ENCODE measurements at places on chromosomes 11 and 22.
A peak's percentile ranks its signal among the peaks of the same experiment; 100 is the strongest.

DNA sequence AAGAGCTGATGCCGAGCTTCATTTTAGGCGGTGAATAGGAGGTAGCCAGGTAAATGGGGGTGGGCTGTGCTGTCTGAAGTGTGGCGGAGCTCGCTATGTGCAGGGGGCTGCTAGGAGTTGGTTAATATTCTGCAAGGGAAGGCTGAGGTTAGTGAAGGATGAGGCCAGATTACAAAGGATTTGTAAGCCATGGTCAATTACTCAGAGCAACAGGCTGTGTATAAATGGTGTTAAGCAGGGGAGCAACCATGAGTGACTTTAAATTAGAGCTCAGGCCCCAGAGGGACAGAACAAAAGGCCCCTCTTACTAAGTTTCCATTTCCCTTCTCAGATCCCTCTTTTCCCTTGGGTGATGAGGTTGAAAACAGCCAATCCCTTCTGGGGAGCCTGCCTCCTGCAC, 7.3 kb upstream of the MCAM start:
- no peak for DNase-seq

DNA sequence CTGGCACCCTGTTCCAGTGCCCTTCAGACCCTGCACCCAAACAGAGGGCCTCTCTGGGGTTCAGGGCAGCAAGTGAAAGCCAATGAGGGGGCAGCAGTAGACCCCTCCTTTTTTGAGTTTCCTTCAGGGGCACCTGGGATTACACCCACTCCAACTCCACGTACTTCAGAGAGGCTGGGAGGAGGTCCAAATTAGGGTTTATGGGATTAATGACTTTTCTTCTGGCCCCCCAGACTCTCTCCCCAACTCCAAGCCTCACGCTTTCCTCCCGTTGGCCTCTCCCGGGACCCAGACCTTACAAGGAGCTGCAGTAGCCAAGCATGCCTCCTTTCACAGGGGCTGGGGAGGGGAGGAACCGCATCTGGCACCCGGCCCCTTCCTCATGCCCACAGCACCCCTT, 101.7 kb downstream of the NECTIN1 start:
- DNase-seq, result no peak

DNA sequence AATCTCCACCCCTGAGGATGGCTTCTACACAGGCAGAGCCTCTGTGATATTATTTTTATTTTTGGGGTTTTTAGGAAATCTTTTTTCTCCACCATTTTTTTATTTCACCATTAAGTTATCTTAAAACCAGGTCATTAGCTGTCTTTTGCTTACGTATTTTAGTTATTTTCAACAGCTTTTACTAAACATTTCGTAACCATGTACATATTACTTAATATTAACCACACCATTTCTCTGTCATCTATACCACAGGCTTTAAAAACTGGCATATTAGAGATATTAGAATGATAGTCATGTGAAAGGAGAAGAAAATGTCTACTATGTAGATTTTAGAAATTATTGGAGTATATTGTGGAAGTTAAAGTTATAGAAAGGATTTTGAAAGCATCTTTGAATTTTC, 37.4 kb downstream of the YAP1 start:
- no peak for DNase-seq

DNA sequence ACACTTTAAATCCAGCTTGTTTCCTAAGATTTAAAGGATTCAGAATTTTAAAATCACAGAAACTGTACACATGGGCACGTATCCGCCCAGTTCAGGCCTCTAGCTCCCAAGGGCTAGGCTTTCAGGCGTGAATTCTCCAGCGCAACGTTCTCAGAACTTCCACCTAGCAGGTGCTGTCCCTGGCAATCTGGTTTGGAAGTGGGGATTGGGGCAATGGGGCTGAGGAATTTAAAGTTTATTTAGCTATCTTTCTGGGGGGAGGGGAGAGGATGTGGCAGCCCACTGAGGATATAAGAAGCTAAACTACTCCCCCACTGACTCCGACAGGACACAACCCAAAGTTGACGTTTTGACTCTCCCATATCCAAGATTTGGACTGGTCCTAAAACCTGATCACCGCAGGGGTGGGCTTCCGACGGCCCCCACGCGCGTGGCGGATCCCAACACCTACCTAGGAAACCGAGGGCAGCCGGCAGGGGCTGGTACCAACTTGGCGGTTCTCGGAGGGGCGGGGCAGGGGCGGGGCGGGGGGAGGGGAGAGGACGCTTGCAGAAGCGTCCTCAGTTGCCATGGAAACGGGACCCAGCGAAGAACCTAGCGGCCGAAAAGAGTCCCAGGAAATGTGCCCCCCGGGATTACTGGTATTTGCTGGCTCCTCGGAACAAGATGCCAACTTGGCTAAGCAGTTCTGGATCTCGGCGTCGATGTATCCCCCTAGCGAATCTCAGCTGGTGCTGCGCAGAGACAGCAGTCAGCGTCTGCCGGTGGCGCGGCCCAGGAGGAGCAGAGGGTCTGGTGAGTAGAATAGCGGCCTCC, at the start of gene HOATZ:
Gene HOATZ (plus strand): TSS at position 563 of the 816 bp plus-strand sequence. CDS start 7 bp downstream, at position 570.
- DNase-seq, result no peak

GRCh38 chr22:50076646-50077535, 8.3 kb downstream of the MLC1 start:
- no peak for DNase-seq

- peak; percentile 48 for DNase-seq
Observed at GRCh38 chr11:35144136-35144741, 5.3 kb downstream of the CD44 start.

DNA sequence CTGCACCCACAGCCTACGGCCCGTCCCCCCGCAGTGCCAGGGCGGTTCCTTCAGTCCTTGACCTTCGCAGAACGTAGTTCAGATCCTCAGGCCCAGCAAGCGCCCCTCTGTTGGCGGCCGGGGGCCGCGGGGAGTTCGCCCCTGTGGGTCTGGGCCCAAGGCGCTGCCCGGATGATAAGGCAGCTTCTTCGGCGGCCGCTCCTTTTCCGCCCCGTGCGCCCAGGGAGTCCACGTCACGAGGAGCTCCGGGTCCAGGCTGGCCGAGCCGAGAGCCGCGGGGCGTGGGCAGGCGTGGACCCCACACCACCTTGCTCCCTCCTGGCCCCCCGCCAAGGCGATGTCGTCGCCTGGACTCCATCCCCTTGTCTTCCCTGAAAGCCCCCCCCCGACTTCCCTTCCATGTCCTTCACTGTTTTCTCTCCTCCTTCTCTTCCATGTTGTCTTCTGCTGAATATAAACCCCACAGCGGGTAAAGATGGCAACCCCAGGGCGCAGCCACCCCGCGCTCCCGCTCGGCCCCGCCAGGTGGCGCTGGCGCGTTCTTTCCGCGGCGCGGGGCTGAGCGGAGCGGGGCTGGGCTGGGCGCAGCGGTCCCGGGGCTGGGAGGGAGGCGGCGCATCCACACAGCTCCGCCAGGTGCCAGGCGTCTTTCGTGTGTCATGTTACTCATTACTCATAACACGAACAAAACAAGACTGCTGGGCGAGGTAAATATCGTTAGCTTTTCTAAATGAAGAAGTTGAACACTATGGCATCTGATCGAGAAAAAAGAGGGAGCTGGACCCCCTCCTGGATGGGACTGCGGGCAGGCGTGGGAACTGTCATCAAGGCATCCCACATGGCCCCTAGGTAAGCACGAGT, 321.0 kb downstream of the NTM start:
- DNase-seq, result peak; percentile 11

- no peak for DNase-seq
Observed at GRCh38 chr11:120305286-120305685, 19.8 kb upstream of the TLCD5 start.

DNA sequence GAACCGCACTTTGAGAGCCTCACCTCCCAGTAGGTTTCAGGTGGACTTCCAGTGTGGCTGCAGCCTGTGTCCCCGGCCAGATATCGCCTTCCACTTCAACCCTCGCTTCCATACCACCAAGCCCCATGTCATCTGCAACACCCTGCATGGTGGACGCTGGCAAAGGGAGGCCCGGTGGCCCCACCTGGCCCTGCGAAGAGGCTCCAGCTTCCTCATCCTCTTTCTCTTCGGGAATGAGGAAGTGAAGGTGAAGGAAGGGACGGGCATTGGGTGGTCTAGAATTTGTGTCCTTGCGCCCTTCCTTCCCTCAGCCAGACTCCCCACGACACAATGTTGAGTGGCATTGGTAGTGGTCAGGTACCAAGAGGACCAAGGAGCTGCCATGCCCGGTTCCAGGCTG, 2.9 kb downstream of the LGALS12 start:
- no peak for DNase-seq

GRCh38 chr11:10441652-10442503, 13.2 kb upstream of the AMPD3 start:
- DNase-seq, result no peak

- DNase-seq, result no peak
Observed at GRCh38 chr11:37496201-37496600, 898.2 kb upstream of the RAG2 start.

- DNase-seq, result no peak
Observed at GRCh38 chr11:102521121-102521520, 9.4 kb downstream of the MMP7 start.

GRCh38 chr11:4830346-4830745, 9.2 kb downstream of the OR51F2 start:
- DNase-seq, result no peak

DNA sequence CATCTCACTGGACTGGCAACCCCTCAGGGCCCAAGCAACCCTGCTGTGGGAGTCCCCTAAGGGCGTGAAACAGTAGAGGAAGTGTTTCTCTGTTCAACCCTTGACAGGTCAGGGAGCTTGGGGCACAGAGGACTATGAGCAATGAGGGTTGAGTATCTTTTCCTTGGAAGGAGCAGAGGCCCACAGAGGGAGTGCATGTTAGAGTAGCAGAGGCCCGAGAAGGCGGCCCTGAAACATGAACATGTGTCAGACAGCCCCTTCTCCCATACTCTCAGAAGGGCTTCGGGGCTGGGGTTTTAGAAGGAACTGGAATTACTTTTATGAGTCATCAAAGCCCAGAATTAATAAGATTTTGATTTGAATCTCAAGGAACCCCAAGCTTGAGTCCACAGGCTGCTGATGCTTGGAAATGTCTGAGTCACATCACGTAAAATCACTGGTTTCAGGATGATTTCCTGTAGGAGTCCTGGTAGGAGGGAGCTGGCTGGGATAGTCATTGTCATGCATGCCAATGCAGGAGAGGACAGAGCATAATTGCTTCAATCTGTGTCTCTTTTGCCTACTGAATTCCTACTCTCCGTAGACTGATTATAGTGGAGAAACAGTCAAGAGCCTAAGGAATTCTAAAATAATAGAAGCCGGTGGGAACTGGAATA, 22.6 kb downstream of the C11orf71 start:
- no peak for DNase-seq

DNA sequence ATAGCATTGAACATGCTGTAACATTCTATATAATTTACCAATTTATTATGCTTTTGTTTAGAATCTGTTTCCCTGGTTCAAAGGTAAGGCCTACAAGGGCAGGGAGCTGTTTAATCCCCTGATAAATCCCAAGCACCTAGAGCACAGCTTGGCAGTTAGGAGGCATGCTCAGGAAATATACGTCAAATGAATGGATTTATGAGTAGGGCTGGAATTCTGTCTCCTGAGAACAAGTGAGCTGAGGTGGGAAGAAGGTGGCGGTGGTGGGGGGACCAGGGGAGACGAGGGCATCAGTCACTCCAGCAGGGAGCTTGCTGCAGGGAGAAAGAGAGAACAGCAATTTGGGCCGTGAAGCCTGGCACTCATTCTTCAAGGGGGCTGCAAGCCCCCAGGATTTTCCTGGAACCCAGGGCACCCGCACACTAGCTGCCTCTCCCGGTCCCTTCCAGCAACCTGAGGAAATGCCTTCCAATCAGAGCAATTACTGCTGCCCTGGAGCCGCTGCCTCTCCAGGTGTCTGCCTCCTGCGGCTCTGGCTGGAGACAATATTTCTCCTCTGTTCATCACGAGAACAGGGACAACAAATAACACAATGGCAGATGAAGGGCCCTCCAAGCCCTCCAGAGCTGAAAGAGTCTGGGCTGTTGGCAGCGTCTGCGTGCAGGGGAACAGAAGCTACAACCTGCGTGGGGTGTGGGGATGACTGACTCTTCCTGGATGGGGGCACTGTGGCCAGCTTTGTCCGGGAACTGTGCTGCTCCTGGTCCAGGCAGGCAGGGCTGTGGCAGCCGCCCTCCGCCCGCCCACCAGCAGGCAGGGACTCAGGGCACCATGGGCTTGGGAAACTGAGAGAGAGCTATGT, 233.4 kb downstream of the ST3GAL4 start:
- DNase-seq, result no peak

DNA sequence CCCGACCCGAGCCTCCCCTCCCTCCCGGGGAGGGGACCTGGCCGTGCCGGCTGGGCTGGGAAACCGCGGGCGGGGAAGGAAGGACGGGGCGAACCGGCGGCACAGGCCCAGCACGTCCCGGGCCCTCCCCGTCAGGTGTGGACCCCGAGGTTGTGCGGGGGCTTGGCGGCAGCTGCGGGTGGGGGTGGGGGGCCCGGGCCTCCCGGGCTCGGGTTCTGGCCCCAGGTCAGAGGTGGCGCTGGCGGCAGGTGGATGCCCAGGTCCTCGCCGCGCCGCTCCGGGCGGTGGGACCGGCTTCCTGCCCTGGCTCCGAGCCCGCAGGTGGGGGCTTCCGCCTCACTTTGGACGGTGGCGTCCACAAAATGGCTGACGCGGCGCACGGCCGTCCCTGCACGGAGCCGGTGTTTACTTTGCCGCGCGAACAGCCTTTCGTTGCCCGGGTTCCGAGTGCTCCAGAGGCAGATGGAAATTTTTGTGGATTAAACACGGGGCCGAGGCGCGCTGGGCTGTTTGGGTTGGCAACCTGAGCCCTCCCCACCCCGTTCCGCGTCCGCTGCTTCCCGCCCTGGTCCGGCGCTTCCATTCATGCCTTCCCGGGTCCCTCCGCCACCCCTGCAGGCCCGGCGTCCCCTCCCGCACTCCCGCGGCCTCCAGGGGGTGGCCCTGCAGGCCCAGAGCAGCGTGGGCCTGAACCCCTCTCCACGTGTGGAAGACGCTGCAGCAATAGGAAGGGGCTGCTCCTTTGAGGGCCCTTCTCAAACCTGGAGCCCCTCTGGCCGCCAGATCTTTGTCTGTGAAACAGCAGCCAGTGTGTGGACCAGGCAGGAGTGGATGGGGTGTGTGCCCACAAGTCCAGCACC, 92.0 kb upstream of the KCNQ1OT1 start:
- DNase-seq, result no peak

DNA sequence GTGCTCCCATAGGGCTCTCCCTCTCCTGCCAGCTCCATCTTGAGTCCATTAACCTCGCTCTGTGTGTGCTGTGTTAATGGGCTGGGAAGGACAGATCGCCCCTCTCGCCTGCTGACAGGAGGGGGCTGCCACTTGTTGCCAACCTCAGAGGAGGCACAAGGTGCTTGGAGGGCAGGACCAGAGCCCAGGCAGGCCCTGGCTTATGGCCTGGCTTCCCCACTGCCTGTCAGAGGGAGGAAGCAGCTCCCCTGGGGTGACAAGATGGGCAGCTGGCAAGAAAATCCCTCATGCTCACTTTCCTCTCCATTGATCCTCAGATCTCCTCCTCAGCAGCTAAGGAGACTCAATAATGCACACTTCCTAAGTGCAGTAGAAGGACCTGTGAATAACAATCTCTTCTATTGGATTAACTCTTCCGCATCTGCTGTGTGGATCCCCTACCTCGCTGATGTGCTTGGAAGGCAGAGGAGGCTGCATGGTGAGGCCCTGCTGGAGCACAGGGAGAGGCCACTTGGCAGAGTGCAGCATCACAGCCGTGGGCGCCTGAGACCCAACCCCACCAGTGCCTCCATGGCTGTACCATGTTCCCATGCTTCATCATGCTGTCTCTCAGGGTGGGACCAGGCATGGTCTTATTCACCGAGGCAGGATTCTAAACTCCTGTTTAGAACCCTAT, 70.3 kb downstream of the TRIM29 start:
- no peak for DNase-seq

GRCh38 chr11:121244884-121245283, 47.7 kb upstream of the SC5D start:
- DNase-seq, result no peak

All from stimulated activated CD4-positive, alpha-beta T cell treated with anti-CD3 and anti-CD28 coated beads, Interleukin-4, amount 100 ng/mL, for 48 hours (primary cell).